Neuronal stem cell (in vitro differentiated cells): ENCODE measurements at places on chromosomes 5 and 9.

GRCh38 chr5:62182802-62183201 lies 123.2 kb upstream of the KIF2A start:
- no peak overlapping the region for H3K4me3 ChIP-seq
- DNase-seq, result no peak
- H3K27ac ChIP-seq, result no peak overlapping the region
- no peaks in the 10 kb centered on the region for H3K27me3 ChIP-seq
- H3K36me3 ChIP-seq, result no peaks in the 10 kb centered on the region

DNA sequence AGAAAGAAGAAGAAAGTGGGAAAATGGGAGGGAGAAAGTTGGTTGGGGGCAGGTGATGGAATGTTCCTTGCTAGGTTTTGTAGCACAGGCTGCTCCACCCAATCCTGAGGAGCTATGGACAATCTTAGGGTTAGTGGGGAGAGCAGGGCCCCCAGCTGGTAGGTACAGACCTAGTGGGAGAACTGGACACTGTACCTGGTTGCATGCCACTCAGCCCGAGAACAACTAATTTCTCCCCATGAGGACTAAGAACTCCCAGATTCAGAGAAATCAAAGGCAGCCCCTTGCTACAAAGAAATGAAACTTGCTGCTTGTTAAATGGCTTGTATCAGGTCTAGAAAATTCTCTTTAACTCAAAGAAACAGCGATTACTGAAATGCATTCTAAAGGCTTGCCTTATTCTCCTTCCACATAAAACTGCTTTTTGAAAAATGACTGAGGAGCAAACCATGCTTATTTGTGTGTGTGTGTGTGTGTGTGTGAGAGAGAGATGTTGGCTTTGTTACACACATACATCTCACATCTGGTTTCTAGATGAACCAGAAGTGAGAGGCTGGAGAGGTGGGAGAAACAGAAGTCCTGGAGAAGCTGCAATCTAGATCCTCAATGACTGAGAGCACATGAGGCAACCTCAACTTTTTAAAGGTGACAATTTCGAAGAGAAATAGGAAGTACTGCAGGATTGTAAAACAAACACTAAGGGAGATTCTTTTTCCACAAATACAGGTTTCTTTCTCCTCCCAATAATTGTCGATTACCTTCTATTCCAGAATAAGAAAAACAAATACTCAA lies 28.9 kb downstream of the FYB1 start:
- no peaks in the 10 kb centered on the region for H3K36me3 ChIP-seq
- H3K4me1 ChIP-seq, result no peaks in the 10 kb centered on the region
- DNase-seq, result no peak
- H3K27ac ChIP-seq, result no peak overlapping the region
- peaks cover 5% of the 10 kb centered on the region for H3K27me3 ChIP-seq

DNA sequence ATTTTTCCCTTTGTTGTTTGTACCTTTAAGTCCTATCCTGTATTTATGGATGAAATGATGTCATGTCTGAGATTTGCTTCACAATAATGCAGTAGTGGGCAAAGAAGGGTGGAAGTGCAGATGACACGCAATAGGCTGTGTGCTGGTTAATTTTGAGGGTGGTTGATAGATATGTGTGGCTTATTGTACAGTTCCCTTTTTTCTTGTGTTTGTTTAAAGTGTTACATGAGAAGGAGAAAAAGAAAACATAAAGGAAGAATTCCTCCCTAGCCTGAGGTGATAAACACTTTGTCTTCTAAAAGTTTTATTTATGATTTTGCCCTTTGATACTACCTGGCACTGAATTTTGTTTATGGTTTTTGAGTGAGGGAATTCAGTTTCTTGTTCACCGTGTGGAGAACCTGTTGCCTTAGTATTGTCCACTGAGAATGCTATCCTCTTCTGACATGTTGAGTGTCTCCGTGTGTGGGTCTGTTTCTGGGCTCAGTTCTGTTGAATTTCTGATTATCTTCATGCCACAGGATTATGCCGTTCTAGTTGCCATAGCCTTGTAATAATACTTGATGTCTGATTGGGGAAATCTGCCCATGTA lies 52.3 kb upstream of the FAM120AOS start:
- H3K27me3 ChIP-seq, result no peaks in the 10 kb centered on the region
- no peak for DNase-seq
- H3K4me1 ChIP-seq, result no peaks in the 10 kb centered on the region
- no peak overlapping the region for H3K27ac ChIP-seq
- H3K4me3 ChIP-seq, result no peak overlapping the region
- H3K36me3 ChIP-seq, result peaks cover 60% of the 10 kb centered on the region

- H3K27me3 ChIP-seq, result no peaks in the 10 kb centered on the region
- no peak for DNase-seq
- H3K4me1 ChIP-seq, result no peaks in the 10 kb centered on the region
- no peak overlapping the region for H3K27ac ChIP-seq
- H3K36me3 ChIP-seq, result no peaks in the 10 kb centered on the region
Measured at GRCh38 chr9:108476574-108476973, 379.2 kb downstream of the ACTL7B start.

DNA sequence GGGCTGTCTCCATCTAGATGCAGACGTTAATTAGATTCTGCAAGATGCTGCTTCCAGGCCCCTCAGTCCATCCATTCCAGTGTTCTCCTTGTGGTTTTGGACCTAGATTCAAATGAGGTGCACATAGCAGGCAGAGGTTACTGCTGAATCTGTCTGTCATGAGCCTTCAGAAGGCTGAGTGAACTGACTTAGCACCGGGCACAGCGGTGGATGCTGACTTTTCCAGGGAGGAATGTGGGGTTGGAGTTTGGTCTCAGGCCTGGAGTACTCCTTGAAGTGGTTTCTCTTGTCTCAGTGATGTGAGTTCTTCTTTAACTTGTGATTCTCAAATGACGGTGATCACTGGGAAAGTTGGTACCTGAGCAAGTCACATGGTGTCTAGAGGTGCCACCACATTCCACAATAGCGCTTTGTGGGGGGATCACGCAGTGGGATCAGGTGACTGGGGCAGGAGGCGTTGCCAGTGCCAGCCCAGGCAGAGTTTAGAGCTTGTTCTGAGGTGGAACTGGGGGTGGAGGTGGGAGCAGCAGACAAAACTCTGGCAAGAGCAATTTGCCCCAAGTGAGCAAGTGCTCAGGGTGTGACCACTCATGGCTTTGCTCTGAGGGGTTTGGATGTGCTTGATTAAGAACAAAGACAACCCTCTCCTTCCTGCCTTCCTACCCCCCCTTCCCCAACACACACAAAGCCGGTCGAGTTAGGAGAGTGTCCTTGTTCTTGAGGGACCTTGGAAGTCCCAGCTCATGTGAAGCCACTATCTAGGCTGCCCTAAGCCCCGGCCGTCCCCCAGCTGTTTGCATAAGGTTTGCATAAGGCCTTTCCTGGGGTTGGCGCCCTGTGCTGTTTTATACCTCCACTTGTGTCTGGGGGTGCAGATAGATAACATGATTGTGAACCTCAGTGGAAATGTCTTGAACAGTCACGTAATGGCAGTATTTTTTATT lies 25.1 kb downstream of the JADE2 start:
- no peaks in the 10 kb centered on the region for H3K36me3 ChIP-seq
- H3K4me1 ChIP-seq, result peaks cover 7% of the 10 kb centered on the region
- no peaks in the 10 kb centered on the region for H3K27me3 ChIP-seq
- no peak for DNase-seq
- H3K4me3 ChIP-seq, result no peak overlapping the region

DNA sequence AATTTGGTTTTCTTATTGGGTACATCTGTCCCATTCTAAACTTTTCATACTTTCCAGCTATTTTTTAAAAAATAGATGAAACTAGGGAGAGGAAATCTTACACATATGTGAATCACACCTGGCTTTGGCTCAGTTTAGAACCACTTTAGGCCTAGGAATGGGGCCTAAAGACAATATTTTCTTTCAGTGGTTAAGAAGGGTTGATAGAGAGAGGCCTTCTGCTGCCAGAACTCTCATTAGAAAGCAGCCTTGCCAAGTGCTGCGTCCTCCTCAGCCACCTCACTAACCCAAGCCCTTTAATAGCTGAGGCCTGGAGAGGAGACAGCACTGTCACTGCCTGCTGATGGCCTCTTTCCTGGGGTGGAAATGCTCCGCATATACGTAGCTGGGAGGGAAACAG lies 167.5 kb downstream of the SAXO1 start:
- no peak for DNase-seq
- H3K27me3 ChIP-seq, result no peaks in the 10 kb centered on the region
- H3K4me3 ChIP-seq, result no peak overlapping the region
- no peak overlapping the region for H3K27ac ChIP-seq
- no peaks in the 10 kb centered on the region for H3K36me3 ChIP-seq
- no peaks in the 10 kb centered on the region for H3K4me1 ChIP-seq

GRCh38 chr9:89555036-89555415 lies 49.8 kb upstream of the GADD45G start:
- no peaks in the 10 kb centered on the region for H3K4me1 ChIP-seq
- no peak for DNase-seq
- H3K36me3 ChIP-seq, result no peaks in the 10 kb centered on the region
- no peaks in the 10 kb centered on the region for H3K27me3 ChIP-seq

- no peaks in the 10 kb centered on the region for H3K4me1 ChIP-seq
- no peaks in the 10 kb centered on the region for H3K36me3 ChIP-seq
- H3K4me3 ChIP-seq, result no peak overlapping the region
- H3K27ac ChIP-seq, result no peak overlapping the region
- DNase-seq, result no peak
- peaks cover 1% of the 10 kb centered on the region for H3K27me3 ChIP-seq
Measured at GRCh38 chr5:77239126-77239741, 28.8 kb downstream of the PDE8B start.

GRCh38 chr5:151810449-151810848 lies 38.7 kb downstream of the G3BP1 start:
- DNase-seq, result no peak
- H3K27ac ChIP-seq, result no peak overlapping the region
- H3K4me3 ChIP-seq, result no peak overlapping the region
- H3K27me3 ChIP-seq, result no peaks in the 10 kb centered on the region

- no peaks in the 10 kb centered on the region for H3K4me1 ChIP-seq
- peaks cover 34% of the 10 kb centered on the region for H3K36me3 ChIP-seq
- H3K27ac ChIP-seq, result no peak overlapping the region
Measured at GRCh38 chr5:178223828-178224335, 8.7 kb downstream of the PHYKPL start.

GRCh38 chr5:59069438-59070079 lies 486.7 kb downstream of the RAB3C start:
- no peaks in the 10 kb centered on the region for H3K4me1 ChIP-seq
- H3K4me3 ChIP-seq, result no peak overlapping the region
- peak; percentile 8 for DNase-seq
- no peak overlapping the region for H3K27ac ChIP-seq

DNA sequence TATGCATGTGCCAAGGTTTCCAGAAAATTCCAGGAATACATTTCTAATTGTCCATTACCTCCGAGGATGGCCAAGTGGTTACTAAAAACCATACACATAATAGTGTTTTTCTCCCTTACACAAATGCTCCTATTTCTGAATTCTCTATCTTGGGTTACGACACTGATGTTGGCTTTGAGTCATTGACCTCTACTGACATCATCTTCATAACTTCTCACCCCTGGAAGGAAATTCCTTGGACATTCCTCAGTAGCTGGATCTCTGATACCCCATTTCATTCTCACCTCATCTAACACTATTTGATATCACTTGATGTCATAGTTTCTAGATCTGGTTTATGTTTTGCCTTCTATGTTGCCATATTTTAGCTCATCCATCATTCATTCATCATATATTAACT lies 287.2 kb downstream of the CTNND2 start:
- H3K4me1 ChIP-seq, result no peaks in the 10 kb centered on the region
- no peaks in the 10 kb centered on the region for H3K36me3 ChIP-seq
- no peak overlapping the region for H3K27ac ChIP-seq
- no peaks in the 10 kb centered on the region for H3K27me3 ChIP-seq
- no peak for DNase-seq
